Immature natural killer cell (primary cell): ENCODE measurements at places on chromosomes 16 and 17. TPM values are rescaled to one million over a fixed set of nuclear protein-coding genes. Genes with fewer than 3 reads are reported as not detected.

Gene SNAI3
- polyA plus RNA-seq: 12.4 TPM

Gene TPSG1
- polyA plus RNA-seq: not detected

Gene SETD1A
- polyA plus RNA-seq: 1.8 TPM

Gene PRKCB
- polyA plus RNA-seq: 110 TPM

Gene SHISA9
- polyA plus RNA-seq: not detected

Gene DYNLRB2
- 1.1 TPM for polyA plus RNA-seq

Gene STH
- polyA plus RNA-seq: not detected

Gene OTOA
- polyA plus RNA-seq: not detected

Gene ARL5C
- polyA plus RNA-seq: not detected

Gene C16orf92
- polyA plus RNA-seq: not detected

Gene NME2
- 272 TPM for polyA plus RNA-seq

Gene MYL4
- polyA plus RNA-seq: 0.39 TPM

Gene PRSS33
- polyA plus RNA-seq: not detected

Gene SBK1
- polyA plus RNA-seq: 5.1 TPM

Gene CD300A
- 357 TPM for polyA plus RNA-seq

Gene CPNE7
- polyA plus RNA-seq: 1.9 TPM

Gene MYH13
- not detected for polyA plus RNA-seq

Gene OR2C1
- polyA plus RNA-seq: not detected

Gene PRCD
- polyA plus RNA-seq: 3.1 TPM

Gene PERCC1
- not detected for polyA plus RNA-seq

Gene TSNAXIP1
- polyA plus RNA-seq: not detected

Gene SKA2
- 26.0 TPM for polyA plus RNA-seq

Gene DNAAF8
- 0.15 TPM for polyA plus RNA-seq

Gene PIRT
- not detected for polyA plus RNA-seq

Gene ARL2BP
- polyA plus RNA-seq: 221 TPM

Gene FN3K
- polyA plus RNA-seq: 0.18 TPM

Gene ACSF3
- polyA plus RNA-seq: 27.7 TPM

Gene SLC13A2
- not detected for polyA plus RNA-seq

Gene MAFG
- polyA plus RNA-seq: 1.1 TPM

Gene KRTAP9-8
- polyA plus RNA-seq: not detected

Gene TGFB1I1
- polyA plus RNA-seq: not detected

Gene TRIM47
- 3.9 TPM for polyA plus RNA-seq

Gene CEP295NL
- polyA plus RNA-seq: not detected

Gene SLC16A5
- polyA plus RNA-seq: 1.5 TPM

Gene BCAR1
- polyA plus RNA-seq: not detected

Gene C17orf100
- not detected for polyA plus RNA-seq

Gene PLK1
- polyA plus RNA-seq: 0.57 TPM

Gene TBC1D3D
- polyA plus RNA-seq: not detected

Gene KIFC3
- 13.6 TPM for polyA plus RNA-seq

Gene DNASE1L2
- polyA plus RNA-seq: not detected

Gene FAM222B
- polyA plus RNA-seq: 2.5 TPM
